NCI-H345 (cell line): ENCODE measurements at places on chromosomes 2 and 18.
A peak's percentile ranks its signal among the peaks of the same experiment; 100 is the strongest.

- DNase-seq = no peak
Observed at GRCh38 chr2:60535685-60536312, 17.7 kb downstream of the BCL11A start.

GRCh38 chr2:39871291-39871761, 92.3 kb upstream of the THUMPD2 start:
- no peak for DNase-seq

DNA sequence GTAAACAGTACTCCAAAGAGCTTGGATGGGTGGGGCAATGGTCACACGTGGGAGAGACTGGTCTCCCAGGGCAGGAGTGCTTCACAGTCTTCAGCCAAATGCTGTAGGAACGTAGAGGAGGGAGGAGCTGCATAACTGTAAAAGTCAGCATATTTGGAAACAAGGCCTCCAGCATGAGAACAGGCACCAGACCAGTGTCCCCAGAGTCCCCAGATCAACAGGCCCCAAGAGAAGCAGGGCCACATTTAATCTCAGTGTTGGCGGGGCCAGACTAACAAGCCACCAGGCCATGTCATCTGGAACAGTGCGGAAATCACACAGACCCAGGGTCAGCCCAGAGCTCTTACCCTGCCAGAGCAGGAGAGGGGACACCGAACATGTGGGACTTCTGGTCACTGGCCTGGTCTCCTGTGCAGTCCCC, 63.2 kb downstream of the ADCY3 start:
- DNase-seq = no peak

DNA sequence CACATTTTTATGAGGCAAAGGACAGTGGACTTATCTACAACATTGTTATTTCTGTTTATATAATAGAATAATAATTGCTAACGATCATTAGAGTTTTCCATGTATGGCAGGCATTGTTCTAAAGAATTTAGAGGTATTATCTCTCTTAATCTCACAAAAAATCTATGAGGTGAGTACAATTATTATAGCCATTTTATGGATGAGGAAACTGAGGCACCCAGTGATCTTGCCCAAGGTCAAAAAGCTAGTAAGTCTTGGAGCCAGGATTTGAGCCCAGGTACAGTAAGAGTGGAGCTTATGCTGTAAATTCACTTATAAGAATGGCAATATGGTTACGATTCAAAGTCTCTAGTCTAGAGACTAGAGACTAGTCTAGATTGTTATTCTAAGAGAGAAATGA, 331.7 kb downstream of the PLCL1 start:
- no peak for DNase-seq

GRCh38 chr2:119366649-119367471, at the start of the genes C2orf76 and DBI:
Gene C2orf76 (minus strand): TSS chr2:119366834. CDS start chr2:119339959, 26,875 bp downstream.
Gene DBI (plus strand): TSS chr2:119366977. CDS start chr2:119367052, 75 bp downstream.
- DNase-seq = peak; percentile 96

DNA sequence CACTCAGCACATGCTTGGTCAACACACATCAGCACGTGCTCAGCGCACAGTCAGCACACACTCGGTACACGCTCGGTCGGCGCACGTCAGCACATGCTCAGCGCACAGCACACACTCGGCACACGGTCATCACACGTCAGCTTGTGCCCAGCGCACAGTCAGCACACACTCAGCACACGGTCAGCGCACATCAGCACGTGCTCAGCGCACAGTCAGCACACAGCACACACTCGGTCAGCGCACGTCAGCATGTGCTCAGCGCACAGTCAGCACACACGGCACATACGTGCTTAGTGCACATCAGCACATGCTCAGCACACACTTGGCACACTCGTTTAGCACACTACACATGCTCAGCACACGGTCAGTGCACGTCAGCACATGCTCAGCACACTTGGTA, 49.7 kb upstream of the NFATC1 start:
- no peak for DNase-seq

GRCh38 chr2:196046123-196046917, 22.3 kb downstream of the DNAH7 start:
- no peak for DNase-seq

- peak; percentile 25 for DNase-seq
Observed at GRCh38 chr2:37873229-37873628, 51.9 kb upstream of the RMDN2 start.

DNA sequence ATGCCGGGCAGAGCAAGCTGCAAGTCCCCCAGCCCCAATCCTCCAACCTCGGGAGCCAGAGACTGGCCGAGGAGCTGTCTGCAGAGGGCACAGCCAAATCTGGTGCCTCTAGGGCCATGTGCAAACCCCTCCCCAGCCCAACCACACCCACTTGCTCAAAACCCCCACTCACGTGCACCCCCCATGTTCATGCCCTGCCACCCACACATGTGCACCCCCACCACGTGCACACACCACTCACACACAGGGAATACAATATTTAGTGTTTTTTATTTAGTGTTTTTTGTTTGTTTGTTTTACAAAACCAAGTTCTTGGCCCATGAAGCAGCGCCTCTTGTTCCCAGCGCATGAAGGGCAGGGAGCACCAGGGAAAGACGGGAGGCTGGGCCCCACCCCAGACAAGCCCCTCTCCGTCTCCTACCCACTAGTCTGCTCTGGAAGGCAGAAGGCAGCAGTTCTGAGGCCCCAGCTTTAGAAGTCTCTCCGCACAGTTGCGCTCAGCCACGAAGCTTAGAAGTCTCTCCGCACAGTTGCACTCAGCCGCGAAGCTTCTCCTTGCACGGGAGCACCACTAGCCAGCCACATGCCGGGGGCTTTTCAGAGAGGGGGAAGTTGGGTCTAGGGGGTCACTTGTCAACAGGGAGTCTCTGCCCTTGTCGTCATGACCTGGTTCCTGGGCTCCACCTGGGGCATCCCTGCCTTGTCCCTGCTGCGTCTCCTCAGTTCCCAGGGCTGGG, 276.1 kb upstream of the HDAC4 start:
- no peak for DNase-seq
